ENCODE measurements at places on chromosomes 13 and 19. TPM values are rescaled to one million over a fixed set of nuclear protein-coding genes. Genes with fewer than 3 reads are reported as not detected.

The PRR22 gene
- total RNA-seq, result 0.13 TPM

The RNF113B gene
- not detected for total RNA-seq

The ZFR2 gene
- not detected for total RNA-seq

The ZNF615 gene
- 10.3 TPM for total RNA-seq

The LIG1 gene
- total RNA-seq, result 10.6 TPM

The WDR87 gene
- not detected for total RNA-seq
